ENCODE measurements at places on chromosomes 16 and 17. TPM values are rescaled to one million over a fixed set of nuclear protein-coding genes. Genes with fewer than 3 reads are reported as not detected.

- no peak for DNase-seq
These were observed 2.4 kb downstream of the ZNF598 start for GRCh38 chr16:2007081-2007836.

SULT1A1 gene
- total RNA-seq = 12.1 TPM

GRCh38 chr17:81386646-81387099 is 8.6 kb upstream of the BAHCC1 start:
- peak; percentile 55 for DNase-seq

DNA sequence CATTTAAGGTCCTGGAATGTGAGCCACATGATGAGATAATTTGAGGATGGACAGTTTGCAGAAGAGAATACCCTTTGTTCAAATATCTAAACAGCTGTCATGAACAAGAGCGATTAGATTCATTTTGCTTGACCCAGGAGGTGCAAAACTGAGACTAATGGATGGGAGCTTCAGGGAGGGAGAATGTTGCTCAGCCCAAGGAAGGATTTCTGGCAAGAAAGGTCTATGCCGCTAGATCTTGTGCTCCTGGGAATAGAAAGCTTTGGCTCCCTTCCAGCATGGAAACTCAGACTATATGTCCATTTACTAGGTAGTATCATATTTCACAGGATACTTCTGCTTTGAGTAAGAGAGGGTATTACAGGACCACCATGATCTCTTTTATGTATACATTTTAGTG is 14.8 kb upstream of the CDH11 start:
- DNase-seq = no peak

DNA sequence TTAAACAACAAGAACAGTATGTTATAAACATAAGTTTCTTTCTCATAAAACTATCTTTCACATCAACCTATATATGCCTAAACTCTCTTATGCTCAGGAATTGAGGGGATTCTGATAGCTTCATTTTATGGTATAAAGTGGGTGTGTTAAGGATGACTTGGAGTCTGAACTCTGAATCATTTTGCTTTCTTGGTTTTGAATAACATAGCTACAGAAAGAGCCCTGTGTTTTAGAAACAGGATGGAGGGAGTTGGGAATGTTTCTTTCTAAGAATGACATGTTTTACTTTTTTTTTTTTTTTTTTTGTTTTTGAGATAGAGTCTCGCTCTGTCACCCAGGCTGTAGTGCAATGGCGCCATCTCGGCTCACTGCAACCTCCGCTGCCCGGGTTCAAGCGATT is 50.1 kb downstream of the RHOT1 start:
- no peak for DNase-seq

DNA sequence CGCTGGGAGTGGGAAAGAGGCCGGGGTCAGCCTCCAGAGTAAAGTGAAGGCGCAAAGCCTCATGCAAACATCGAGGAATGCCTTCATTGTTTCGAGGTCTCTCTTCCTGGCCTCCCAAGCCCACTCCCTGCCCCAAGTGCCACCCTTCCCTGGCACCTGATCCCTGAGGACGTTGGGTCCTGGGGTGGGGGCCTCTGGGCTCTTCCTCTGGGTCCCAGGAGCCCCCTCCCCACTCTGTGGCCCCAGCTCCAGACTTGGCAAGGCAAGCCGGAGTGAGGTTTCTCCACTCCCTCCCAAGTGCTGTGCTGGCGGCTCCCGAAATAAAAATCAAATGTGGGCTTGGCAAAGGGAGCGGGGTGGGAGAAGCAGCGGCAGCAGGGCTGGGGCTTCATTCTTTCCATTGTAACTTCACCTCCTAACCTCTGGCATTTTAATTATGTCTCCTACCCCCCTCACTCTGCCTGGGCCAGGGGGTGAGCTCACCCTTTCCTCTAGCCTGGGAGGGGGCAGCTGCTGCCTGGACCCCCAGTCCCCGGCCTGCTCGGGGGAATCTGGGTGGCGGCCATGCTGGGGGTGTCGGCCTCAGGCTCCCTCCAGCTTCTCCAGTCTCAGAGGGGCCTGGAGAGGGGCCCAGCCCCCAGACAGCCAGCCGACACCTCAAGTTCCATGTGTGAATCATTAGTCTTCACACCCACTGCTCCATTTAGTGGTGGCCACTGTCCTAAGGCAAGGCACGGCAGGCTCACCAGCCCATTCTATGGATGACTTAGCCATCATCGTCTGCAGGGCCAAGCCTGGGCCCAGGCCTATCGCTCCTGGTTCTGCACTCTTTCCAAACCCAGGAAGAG is 14.6 kb upstream of the TMEM92 start:
- DNase-seq = no peak

GRCh38 chr16:70804153-70804733 is 3.3 kb upstream of the VAC14 start:
- DNase-seq = no peak

PPL gene
- not detected for total RNA-seq

NT5M gene
- total RNA-seq = 4.3 TPM

GRCh38 chr16:56576585-56577299 is 11.9 kb downstream of the MT4 start:
- peak; percentile 95 for DNase-seq

GRIN2A gene
- total RNA-seq = not detected

- no peak for DNase-seq
These were observed 6.9 kb downstream of the CCNF start for GRCh38 chr16:2436110-2436509.

LRRC37A gene
- 0.85 TPM for total RNA-seq

DNA sequence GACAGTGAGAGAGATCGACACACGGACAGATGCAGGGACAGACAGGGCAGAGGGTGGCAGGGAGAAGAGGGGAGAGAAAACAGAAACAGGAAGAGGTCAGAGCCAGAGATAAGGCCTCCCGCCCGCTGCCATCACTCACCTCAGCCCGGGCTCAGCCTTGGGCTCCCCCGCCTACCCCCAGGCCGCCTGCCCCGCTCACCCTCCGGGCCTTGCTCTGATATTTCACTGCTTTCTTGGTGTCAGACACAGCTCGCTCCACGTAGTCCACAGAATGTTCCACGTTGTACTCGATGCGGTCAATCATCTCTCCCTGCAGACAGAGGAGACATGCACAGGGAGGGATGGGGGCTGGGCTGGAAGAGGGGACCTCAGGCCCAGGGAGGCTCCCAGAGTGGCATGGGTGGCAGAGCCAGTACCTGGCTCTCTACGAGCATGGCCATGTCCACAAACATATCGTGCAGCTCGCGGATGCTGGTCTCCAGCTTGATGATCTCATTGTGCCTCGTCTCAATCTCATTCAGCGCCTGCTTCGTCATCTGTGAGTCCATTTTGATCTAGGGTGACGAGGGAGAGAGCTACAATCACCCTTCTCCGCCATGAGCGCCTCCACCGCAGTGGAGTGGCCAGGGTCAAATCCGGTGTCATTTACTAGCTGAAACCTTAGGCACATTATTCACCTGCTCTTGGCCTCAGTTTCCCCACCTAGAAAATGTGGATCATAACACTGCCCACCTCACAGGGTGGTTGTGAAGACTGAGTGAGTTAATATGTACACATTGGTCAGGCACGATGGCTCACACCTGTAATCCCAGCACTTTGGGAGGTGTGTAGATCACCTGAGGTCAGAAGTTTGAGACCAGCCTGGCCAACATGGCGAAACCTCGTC is 8.2 kb downstream of the HSD3B7 start:
- no peak for DNase-seq

TBC1D3E gene
- not detected for total RNA-seq

- no peak for DNase-seq
These were observed 19.9 kb downstream of the MAF start for GRCh38 chr16:79580453-79581191.

GRCh38 chr16:23505671-23506605 is 4.4 kb downstream of the GGA2 start:
- no peak for DNase-seq

DNA sequence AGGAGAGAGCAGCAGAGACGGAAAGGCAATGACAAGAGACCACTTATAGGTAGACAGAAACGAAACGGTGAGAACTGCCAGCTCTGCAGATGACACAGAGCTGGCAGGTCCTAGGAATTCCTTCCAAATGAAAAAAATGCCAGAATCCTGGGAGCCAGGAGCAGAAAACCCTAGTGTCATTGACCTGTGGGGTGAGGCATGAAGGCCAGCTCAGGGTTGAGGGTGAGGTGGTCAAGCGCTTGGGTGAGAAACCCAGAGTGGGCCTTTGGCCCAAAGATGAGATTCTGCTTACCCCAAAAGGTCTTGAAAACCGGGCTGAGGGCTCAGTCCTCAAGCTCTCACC is 9.2 kb downstream of the HIC1 start:
- DNase-seq = no peak

GRCh38 chr16:50251375-50252081 is 14.8 kb upstream of the ADCY7 start:
- no peak for DNase-seq

DNA sequence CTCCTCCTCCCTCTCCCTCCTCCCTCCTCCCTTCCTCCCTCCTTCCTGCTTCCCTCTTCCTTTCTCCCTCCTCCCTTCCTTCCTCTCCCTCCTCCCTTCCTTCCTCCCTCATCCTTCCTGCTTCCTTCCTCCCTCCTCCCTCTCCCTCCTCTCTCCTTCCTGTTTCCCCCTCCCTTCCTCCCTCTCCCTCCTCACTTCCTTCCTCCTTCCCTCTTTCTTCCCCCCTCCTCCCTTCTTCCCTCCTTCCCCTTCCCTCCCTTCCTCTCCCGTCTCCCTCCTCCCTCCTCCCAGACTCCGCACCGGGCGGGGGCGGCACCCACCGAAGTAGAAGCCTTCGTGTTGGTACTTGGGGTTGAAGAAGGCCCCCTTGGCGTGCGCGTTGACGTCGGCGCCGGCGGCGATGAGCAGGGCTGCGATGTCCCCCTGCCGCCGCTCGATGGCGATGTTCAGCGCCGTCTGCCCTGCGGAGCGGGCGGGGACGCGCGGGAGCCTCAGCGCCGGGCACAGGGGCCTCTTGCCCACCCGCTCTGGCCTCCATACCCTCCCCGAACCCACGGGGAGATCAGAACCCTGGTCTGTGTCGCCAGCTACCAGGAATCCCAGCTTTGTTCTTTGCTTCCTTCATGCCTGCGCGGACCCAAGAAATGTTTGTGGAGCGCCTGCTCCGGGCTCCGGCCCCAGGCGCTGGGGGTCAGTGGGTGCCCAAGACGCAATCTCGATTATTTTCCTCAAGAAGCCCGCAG is 22.2 kb downstream of the TRPV3 start:
- DNase-seq = peak; percentile 84

DNA sequence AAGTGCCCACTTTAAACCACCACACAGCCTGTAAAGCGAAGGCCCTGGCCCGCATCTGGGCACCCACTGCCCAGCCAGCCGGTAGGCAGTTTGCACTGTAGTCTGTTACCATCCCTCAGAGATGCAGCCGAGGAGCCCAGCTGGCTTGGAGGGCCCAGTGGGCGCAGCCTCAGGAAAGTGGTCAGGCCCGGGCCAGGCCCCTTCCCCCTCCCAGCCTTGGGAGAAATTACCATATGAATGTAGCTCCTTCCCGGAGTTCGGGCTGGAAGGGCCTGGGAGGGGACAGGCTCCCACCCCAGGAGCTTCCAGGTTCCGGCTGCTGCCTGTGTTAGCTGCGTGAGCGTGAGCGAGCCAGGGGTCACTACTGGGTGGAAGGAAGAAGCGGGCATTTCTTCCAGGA is 325.4 kb downstream of the SEC14L1 start:
- peak; percentile 33 for DNase-seq

- DNase-seq = peak; percentile 58
These were observed 7.7 kb downstream of the NUBP1 start for GRCh38 chr16:10751291-10751697.

GRCh38 chr16:11254913-11255736 is 879 bp downstream of the SOCS1 start:
- DNase-seq = peak; percentile 76

YBX2 gene
- total RNA-seq = 0.67 TPM

KRT12 gene
- total RNA-seq = not detected

- no peak for DNase-seq
These were observed 6.7 kb upstream of the SEZ6 start for GRCh38 chr17:29012535-29012934.

GRCh38 chr16:80989801-80990200 is 16.9 kb downstream of the CMC2 start:
- no peak for DNase-seq

DNA sequence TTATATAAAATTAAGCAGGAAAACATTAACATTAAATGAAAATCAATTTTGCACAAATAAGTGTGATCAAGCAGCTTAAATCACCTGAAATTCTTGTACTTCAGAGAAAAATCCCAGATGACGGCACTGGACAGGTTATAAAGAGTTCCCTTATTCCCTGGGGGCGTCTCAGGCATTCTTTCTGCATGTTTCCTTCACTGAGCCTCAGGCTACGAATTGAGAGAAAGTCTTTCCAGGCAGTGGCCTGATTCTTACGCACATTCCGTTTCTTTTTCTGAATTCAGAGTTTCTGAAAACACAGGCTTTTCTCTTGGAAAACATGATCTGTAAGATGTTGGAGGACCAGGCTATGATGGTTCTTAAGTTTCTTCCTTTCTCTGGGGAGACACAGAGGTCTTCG is 22.1 kb upstream of the PITPNM3 start:
- DNase-seq = no peak

SPIRE2 gene
- 1.1 TPM for total RNA-seq

- DNase-seq = peak; percentile 15
These were observed 1.4 kb upstream of the ABR start for GRCh38 chr17:1180958-1181752.

- peak; percentile 54 for DNase-seq
These were observed 26.4 kb downstream of the ARHGAP17 start for GRCh38 chr16:24988593-24989338.

DNA sequence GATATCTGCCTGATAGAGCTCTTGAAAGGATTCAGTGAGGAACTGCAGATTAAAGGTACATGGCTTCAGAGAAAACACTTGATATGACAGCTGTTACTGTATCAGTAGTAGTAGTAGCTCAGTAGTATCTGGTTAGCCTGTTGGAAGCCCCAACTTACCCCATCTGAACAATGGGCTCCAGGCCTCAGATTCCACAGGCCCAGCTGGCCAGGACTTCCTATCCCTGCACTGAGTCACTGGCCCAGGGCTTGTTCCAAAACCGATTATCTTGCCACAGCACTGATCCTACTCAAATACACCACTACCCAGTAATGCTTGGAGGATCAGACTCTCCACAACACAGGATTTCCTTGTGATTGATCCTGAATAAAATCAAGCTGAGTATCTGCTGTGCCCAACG is 32.6 kb downstream of the DCUN1D3 start:
- no peak for DNase-seq

DNA sequence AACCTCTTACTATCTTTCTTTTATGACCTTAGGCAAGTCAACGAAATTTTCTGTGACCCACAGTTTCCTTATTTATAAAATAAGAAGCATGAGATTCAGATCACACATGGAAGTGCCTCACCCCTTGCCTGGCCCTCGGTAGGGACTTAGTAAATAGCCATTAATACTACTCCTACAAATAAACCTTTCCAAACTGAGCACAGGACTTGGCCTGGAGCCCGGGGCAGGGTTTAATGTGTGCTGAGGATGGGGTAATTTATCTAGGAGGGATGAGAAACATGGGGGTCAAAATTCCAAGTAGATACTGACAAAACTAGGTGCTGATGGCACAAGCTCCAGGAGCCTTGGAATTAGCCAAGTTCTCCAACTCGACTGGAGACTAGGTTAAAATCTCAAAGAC is 35.0 kb downstream of the PITPNC1 start:
- no peak for DNase-seq

MEIOC gene
- total RNA-seq = 0.18 TPM

- no peak for DNase-seq
These were observed 36.1 kb downstream of the SNX11 start for GRCh38 chr17:48143629-48144028.
